ENCODE measurements at places on chromosomes 3 and 15.

DNA sequence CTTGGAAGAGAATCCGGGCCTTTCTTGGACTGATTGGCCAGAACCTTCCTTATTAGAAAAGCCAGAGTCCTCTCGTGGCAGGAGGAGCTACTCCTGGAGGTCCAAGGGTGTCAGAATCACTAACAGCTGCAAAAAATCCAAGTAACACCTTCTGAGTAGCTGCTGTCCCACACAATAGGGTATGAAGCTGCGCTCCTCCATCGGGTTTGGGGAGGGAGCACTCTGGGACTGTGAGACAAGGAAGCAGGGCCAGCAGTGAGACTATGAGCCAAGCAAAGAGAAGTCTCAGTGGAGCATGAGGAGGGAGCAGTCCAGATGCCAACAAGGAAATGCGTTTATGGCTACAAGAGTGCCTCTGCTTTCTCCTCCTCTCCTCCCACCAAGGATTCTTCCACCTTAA is 21.7 kb downstream of the SEMA3G start:
- DNase-seq, result no peak

- no peak for DNase-seq
Measured at GRCh38 chr3:152261329-152261728, 7.4 kb upstream of the MBNL1 start.

DNA sequence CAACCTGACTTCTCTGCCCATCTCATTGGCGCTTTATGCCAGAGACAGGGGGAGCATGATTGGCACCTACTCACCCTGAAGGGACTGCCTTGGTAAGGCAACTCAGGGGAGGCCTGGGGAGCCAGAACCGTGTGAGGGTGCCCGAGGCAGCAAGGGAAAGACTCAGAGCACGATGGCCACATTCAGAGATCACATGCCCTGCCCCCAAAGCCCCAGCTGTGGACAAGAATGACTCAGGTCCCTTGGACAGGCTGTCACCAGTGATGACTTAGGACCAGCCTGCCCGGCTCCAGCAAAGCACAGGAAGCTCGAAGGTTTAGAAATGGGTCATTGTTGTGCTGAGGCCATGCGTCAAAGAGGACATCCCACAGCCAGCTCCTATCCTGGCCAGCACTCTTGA is 49.1 kb upstream of the LIMD1 start:
- no peak for DNase-seq

- no peak for DNase-seq
Measured at GRCh38 chr3:41640076-41640475, 321.8 kb downstream of the ULK4 start.

GRCh38 chr3:186152889-186153292 is 44.0 kb upstream of the ETV5 start:
- no peak for DNase-seq

Data from HuH-7.5 (cell line).